ENCODE measurements at places on chromosomes 2 and 18.
A peak's percentile ranks its signal among the peaks of the same experiment; 100 is the strongest.

GRCh38 chr2:137959166-137959565 is 5.1 kb upstream of the HNMT start:
- DNase-seq = no peak

DNA sequence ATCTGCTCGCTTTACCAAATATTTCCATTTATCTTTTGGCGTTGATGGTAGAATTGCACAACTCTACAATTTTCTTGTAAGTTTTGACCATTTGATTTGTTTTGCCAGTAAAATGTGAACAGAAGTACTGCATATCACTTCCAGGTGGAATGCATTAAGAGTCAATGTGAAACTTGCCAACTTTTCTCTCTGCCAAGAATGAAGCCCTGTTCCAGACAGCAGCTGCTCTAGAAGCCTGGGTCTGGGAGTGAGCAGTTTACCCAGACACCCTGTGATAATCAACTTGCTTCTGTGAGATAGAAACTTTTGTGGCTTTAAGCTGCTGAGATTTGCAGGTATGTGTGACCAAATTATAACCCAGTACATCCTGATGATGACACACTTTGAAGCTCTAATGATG is 115.9 kb upstream of the SYT4 start:
- DNase-seq = no peak

GRCh38 chr2:136572335-136572734 is 193.0 kb upstream of the THSD7B start:
- DNase-seq = no peak

GRCh38 chr2:181632733-181633401 is 24.0 kb downstream of the CERKL start:
- DNase-seq = no peak

GRCh38 chr2:205712508-205712907 is 30.2 kb downstream of the NRP2 start:
- DNase-seq = no peak

- no peak for DNase-seq
These were observed 52.6 kb downstream of the ZAP70 start for GRCh38 chr2:97765933-97766332.

- DNase-seq = peak; percentile 86
These were observed 11.2 kb upstream of the GALM start for GRCh38 chr2:38654528-38655381.

- peak; percentile 74 for DNase-seq
These were observed at the start of gene AGAP1 for GRCh38 chr2:235493775-235494715. Gene AGAP1, plus strand, starts transcription at chr2:235494043.

- no peak for DNase-seq
These were observed 39.3 kb upstream of the ELAC1 start for GRCh38 chr18:50928551-50928950.

DNA sequence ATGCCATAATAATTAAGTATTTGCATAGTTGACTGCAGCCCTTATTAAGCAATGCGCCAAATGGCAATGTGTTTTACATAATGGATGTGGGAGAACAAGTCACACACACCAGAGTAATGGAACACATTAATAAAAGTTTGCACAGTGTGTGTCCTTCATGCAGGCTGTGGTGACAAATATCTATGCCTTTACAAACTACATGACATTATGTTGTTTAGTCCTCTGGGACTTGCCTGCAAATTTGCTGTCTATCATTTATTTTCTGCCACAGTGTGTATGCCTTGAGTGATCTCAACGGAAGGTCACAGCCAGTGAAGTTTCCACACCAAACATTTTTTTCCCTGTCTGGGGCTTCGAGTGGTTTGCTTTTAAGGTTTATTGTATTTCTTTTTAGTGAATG is 175.2 kb upstream of the TMEFF2 start:
- DNase-seq = no peak

- peak; percentile 36 for DNase-seq
These were observed 271.1 kb upstream of the VWC2L start for GRCh38 chr2:214139630-214140284.

- DNase-seq = no peak
These were observed 22.7 kb downstream of the EXOC6B start for GRCh38 chr2:72803151-72803550.

DNA sequence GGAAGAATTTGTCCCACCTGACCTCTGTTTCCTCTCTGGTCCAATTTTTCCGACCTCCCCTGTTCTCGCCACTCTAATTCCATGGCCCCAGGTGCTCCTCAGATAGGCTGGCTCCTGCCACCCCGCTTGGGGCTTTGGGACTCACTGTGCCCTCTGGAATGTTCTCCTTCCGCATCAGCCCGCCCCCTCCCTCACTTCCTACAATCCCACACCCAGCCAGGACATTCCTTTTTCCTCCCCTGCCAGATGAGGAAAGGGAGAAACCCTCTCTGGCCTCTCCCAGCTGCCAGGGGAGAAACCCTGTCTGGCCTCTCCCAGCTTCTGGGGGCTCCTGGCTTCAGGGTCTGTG is 3.1 kb upstream of the OR6B2 start:
- DNase-seq = no peak

DNA sequence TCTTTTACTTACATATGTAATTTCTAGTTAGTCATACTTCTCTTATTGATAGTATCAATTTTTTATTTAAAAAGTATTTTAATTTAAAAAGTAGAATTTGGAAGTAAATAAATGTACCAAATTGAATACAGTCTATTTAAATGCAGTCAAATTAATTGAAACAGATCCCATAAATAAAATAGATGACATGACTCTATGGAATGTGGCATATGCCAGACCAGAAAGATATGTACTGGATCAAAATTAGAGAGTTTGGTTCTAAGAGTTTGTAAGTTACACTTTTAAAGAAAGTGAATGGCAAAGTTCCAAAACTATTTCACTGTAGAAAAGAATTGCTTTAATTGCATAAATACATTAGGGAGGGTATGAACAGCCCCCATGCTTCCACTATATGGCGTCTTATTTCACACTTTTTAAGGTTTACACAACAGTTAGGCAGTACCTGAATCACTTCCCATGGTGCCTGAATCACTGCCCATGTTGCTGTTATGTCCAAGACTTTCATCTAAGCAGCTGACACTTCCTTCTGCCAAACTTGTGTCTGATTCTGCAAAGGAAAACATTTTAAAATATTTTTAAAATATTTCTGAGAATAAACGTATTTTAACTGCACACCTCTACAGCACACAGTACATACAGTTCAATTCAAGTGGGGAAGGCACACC is 25.2 kb downstream of the IFIH1 start:
- no peak for DNase-seq

DNA sequence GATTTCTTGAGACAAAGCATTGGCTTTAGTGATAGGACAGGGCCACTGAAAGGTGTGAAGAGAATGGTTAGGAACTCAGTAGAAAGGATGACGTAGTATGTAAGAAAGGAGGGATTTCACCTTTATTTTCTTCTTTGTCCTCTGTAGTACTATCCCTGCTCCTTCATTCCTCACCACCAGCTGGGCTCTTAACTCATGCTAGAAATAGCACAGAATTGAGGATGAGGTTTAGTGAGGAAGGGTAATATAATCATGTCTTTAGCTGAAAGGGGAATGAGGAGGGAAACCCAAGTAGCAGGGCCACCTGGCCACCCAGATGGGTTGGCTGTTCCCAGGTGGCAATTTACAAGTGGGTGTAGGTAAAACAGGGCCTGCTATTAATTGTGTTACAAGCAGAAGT is 15.2 kb downstream of the ACVR2A start:
- DNase-seq = no peak

DNA sequence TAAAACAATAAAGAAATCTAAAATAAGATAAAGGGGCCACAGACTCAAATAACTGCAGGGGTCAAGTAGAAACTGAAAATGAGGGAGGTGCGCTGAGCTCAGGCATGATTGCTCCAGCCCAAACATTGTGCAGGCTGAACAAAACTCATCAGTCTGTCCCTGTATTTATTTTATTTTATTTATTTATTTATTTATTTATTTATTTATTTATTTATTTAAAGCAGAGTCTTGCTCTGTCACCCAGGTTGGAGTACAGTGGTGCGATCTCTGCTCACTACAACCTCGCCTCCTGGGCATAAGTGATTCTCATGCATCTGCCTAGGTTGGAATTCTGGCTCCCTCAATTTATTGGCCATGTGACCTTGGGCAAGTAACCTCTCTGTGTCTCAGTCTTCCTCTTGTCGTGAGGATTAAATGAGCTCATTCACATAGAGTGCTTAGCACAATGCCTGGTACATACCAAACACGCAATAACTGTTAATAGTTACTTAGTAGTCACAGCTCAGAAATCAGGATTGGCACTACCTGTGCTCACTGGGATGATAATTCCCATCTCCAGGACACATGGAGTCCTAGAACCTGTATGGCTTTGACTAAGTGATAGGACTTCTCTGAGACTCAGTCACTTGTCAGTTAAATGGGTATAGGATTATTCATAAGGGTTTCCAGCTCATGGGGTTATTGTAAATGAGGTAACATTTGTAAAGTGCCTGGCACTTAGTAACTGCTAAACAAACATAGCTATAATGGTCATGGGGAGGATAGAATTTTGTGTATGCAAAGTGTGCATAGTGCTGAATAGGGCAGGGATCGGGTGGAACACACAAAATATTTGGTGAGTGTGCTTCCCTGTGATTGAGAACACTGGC is 6.0 kb downstream of the SPEG start:
- no peak for DNase-seq

- peak; percentile 55 for DNase-seq
These were observed 823 bp upstream of the RNU2-63P start for GRCh38 chr2:88016960-88017779.

GRCh38 chr2:193693758-193694157 is 1499.0 kb upstream of the TMEFF2 start:
- DNase-seq = no peak

DNA sequence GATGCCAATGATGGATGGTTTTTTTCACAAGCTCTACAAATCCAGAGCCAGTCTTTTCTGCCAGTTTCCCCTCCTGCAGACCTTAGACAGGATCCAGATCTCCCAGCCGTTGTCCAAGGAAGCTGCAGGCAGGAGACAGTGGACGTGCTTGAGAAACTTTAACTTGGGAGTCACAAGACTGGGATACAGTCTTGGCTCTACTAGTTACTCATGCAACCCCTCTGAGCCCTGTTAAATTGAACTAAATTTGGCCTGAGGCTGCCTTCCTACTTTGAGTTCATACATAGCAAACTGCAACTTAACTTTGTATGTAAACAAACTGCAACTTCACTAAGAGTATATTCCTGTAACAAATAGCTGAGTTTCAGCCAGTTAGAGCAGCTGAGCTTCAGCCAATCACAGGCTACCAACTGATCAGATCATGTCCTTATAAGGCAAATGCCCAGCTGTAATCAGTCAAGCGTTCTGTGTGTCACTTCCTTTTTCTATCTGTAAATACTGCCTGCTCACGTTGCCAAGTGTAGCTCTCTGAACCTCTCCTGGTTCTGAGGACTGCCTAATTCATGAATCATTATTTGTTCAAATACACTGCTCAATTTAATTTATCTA is 140.9 kb downstream of the CAPN13 start:
- peak; percentile 67 for DNase-seq

GRCh38 chr2:120300385-120300784 is 45.6 kb upstream of the INHBB start:
- DNase-seq = no peak

GRCh38 chr2:8926356-8926755 is 77.1 kb downstream of the MBOAT2 start:
- DNase-seq = no peak

- no peak for DNase-seq
These were observed 2.5 kb downstream of the KCNJ13 start for GRCh38 chr2:232773815-232774214.

- DNase-seq = no peak
These were observed 11.1 kb downstream of the AQP4 start for GRCh38 chr18:26854292-26854881.

DNA sequence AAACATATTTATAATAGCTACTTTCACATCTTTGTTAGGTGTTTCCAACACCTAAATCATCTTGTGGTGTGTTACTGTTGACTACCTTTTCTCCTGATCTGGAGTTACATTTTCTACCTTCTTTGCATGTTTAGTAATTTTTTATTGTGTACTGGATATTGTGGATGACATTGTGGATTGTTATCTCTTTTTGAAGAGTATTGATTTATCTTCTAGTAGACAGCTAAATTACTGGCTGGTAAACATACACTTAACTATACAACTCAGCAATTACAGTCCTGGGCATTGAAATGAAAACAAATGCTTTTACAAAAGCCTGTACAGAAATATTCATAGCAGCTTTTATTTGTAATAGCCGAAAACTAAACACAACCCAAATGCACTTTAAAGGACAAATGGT is 150.8 kb downstream of the PTRHD1 start:
- no peak for DNase-seq

DNA sequence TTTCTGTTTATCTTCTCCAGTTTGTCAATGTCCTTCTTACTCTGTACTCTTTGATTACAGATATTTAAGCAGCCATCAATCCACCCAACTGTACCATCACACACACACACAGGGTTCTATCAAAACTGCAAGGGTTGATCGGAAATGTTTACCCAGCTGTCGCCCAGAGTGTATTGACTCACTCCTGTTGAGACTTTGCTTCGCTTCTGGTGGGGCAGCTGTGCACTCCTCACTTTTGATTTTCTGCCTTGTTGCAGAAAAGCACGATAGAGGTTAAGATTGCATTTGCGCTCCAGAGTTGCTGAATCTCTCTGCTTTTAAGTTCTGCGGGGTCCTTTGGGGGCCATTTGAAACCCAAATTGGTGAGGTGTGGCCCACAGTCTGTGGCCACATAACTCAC is 216.2 kb downstream of the SETBP1 start:
- DNase-seq = no peak

DNA sequence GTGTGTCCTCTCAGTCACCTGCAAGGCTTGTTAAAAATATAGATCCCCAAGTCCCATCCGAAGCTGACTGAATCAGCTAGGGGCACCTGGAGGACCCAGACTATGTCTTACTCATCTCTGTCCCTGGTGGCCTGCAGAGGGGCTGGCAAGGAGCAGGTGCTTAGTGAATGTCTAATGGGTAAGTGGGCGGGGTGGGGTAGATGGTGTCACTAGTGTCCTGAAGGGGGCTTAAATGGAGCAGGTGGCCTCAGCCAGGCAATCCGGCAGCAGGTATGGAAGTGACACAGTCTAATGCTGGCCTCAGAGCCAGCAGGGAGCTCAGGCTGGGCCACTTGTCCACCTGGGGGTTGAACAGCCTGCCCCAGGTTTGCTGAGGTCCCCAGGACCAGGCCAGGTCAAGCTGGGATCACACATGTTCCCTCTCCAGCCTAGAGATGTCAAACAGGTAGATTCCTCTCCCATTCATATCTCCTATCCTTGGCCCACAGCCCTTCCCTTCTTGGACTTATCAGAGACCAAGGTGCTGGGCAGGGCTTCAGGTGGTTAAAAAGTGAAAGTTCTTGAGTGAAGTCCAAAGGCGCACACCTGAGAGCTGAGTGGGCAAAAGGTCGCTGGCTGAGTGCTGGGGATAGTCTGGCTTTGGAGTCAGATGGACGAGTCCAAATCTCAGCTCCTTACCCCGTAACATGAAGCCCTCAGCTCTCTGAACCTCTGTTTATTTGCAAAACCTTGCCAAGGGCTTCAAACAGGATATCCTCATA is 1.7 kb downstream of the STEAP3 start:
- DNase-seq = no peak

- peak; percentile 67 for DNase-seq
These were observed 26.9 kb upstream of the DTNB start for GRCh38 chr2:25700221-25700660.

GRCh38 chr18:31429623-31430022 is 17.9 kb upstream of the DSG3 start:
- DNase-seq = no peak

GRCh38 chr2:36915627-36916026 is 50.7 kb downstream of the STRN start:
- peak; percentile 16 for DNase-seq

Data from OCI-M1 (cell line).